Upper lobe of left lung (tissue), 6 donors: ENCODE measurements at places on chromosomes 4 and X. TPM values are rescaled to one million over a fixed set of nuclear protein-coding genes. Genes with fewer than 3 reads are reported as not detected.

DNA sequence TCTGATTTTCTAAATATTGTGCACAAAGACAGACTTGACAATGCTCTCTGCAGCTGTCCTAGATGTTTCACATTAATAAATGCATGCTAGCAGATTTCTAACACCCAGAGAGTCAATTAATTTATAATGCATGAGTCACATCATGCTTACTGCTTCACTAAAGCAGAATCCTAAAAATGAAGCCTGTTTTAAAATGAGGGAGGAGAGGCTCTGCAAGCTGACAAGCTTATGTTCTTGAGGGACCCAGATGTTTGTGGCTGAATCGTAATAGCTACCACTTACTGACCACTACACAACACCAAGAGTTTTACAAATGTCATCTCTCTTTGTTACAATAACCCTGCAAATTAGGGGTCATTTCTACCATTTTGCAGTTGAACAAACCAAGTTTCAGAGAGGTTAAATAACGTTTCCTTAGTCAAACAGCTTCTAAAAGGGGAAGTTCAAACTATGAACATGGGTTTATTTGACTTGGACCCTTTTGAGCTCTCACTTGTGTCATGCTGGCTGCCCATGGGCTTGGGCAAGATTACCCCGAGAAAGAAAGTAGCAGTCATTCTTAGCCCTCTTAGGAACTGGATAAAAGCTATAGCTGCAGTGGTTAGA is 262.7 kb upstream of the ETNPPL start:
- no peak overlapping the region for H3K4me3 ChIP-seq
- no peaks in the 10 kb centered on the region for H3K27me3 ChIP-seq

DNA sequence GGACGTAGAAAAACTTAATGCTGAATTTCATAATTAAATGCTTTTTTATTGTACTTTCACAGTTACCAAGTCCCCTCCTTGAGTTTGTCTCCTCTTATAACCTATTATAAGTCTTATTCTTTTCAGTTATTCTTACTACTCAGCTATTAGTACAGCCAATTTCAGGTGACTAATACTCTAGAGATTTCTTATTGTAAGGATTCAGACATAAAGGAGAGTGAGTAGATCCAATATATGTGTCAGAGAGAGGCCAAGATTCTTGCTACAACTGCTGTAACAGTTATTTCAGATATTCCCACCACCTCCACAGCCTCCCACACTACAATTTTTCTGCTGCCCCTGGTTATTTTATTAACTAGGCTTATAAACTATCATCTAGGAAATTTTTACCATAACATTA is 274.5 kb downstream of the GPAT3 start:
- H3K27ac ChIP-seq, result no peak overlapping the region
- DNase-seq, result no peak

GRCh38 chrX:150312931-150313330 is 50.2 kb upstream of the MAMLD1 start:
- no peaks in the 10 kb centered on the region for H3K4me1 ChIP-seq
- no peak for DNase-seq
- no peaks in the 10 kb centered on the region for H3K36me3 ChIP-seq
- no peak overlapping the region for H3K4me3 ChIP-seq

DNA sequence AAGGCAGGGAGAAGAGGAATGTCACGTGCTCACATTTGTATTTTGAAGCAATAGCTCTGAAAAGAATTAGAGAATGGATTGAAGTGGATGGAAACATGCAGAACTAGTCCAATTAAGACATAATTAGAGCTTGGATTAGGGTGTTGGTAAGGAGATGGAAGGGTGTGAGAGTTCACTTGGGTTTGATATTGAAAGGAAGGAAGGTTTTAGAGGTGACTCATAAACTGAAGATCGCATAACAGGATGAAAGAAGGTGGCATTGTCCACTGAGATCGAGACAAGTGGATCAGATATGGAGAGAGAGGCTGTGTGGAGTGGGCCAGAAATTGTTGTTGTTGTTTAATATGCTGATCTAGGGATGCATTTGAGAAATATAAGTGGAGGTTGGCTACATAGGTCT is 244.0 kb upstream of the SMIM31 start:
- no peak for DNase-seq
- no peaks in the 10 kb centered on the region for H3K36me3 ChIP-seq
- no peak overlapping the region for H3K4me3 ChIP-seq
- H3K27me3 ChIP-seq, result no peaks in the 10 kb centered on the region

- H3K27me3 ChIP-seq, result no peaks in the 10 kb centered on the region
- peaks cover 5% of the 10 kb centered on the region for H3K4me1 ChIP-seq
- peak; percentile 69 for DNase-seq
- peaks cover 24% of the 10 kb centered on the region for H3K36me3 ChIP-seq
- no peak overlapping the region for H3K4me3 ChIP-seq
Measured at GRCh38 chr4:1369479-1370079, 22.6 kb downstream of the UVSSA start.

DNA sequence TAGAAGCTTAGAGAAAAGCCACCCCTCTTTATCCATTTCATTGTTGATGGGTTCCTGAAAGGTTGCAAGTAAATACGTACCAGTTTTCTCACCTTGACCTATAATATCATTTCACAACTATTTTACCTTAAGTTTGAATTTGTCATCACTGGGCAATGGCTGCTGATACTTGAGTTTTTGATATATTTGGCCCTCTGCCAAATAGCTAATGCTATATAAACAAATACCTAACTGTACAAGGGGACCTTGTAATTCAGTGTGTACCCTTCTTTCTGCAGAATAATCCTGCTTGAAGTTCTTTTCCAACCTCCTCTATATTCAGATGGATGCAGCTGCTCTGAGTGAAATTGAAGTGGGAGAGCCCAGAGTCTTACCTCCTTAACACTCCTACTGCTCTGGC is 19.0 kb upstream of the GLUD2 start:
- H3K4me1 ChIP-seq, result no peaks in the 10 kb centered on the region
- H3K27me3 ChIP-seq, result no peaks in the 10 kb centered on the region
- DNase-seq, result no peak
- H3K27ac ChIP-seq, result no peak overlapping the region
- no peaks in the 10 kb centered on the region for H3K36me3 ChIP-seq

- DNase-seq, result no peak
- no peaks in the 10 kb centered on the region for H3K27me3 ChIP-seq
- H3K36me3 ChIP-seq, result no peaks in the 10 kb centered on the region
- no peak overlapping the region for H3K4me3 ChIP-seq
- H3K27ac ChIP-seq, result no peak overlapping the region
- no peaks in the 10 kb centered on the region for H3K4me1 ChIP-seq
Measured at GRCh38 chrX:150429594-150429993, 66.5 kb downstream of the MAMLD1 start.

DNA sequence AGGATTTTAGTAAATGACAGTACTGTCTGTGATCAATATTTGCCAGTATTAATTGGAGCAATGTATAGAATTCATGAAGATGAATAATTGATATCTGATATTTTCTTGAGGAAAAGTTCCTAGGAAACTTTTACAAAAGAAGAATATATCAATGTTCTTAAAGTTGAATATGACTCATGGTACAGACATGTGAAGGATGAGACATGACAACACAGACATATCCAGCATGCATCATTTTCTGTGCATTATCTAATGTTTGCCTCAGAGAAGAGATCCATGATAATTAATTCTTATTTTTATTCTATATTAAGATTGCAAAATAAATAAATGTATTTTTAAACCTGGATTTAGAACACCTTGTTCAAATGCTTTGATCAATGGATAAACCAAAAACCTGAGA is 452.9 kb upstream of the EPHA5 start:
- no peaks in the 10 kb centered on the region for H3K4me1 ChIP-seq
- no peak overlapping the region for H3K27ac ChIP-seq
- no peak for DNase-seq

GRCh38 chr4:40369437-40370274 is 34.5 kb downstream of the CHRNA9 start:
- H3K36me3 ChIP-seq, result no peaks in the 10 kb centered on the region
- DNase-seq, result no peak
- no peaks in the 10 kb centered on the region for H3K4me1 ChIP-seq
- no peak overlapping the region for H3K4me3 ChIP-seq
- H3K27ac ChIP-seq, result no peak overlapping the region

GRCh38 chr4:101292214-101292613 is 55.1 kb downstream of the PPP3CA start:
- H3K4me1 ChIP-seq, result peaks cover 38% of the 10 kb centered on the region
- H3K27me3 ChIP-seq, result no peaks in the 10 kb centered on the region
- H3K4me3 ChIP-seq, result no peak overlapping the region
- H3K27ac ChIP-seq, result no peak overlapping the region

- DNase-seq, result no peak
- H3K4me3 ChIP-seq, result no peak overlapping the region
- no peaks in the 10 kb centered on the region for H3K4me1 ChIP-seq
- no peak overlapping the region for H3K27ac ChIP-seq
- no peaks in the 10 kb centered on the region for H3K36me3 ChIP-seq
Measured at GRCh38 chrX:9997524-9997923, 30.4 kb downstream of the CLDN34 start.

- no peak for DNase-seq
- H3K27me3 ChIP-seq, result no peaks in the 10 kb centered on the region
- H3K36me3 ChIP-seq, result no peaks in the 10 kb centered on the region
- H3K4me3 ChIP-seq, result no peak overlapping the region
- peaks cover 3% of the 10 kb centered on the region for H3K4me1 ChIP-seq
- H3K27ac ChIP-seq, result no peak overlapping the region
Measured at GRCh38 chr4:183422962-183423631, 21.3 kb upstream of the CDKN2AIP start.

DNA sequence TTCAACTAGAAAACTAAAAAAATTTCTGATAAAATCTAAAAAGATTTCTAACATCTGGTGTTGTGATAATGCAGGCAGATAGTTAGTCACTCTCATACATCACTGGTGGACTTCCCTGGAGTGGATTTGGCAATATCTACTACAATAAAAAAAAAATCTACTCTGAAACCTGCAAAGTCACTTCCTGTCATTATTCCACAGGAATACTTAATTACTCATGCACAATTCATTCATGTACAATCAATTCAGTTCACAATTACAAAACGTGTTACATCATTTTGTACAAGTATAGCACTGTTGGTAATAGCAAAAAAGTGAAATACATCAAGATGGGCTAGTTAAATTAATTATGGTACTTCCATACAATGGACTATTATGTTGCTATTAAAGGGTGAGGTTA is 16.5 kb upstream of the RHOH start:
- H3K27me3 ChIP-seq, result no peaks in the 10 kb centered on the region
- H3K27ac ChIP-seq, result no peak overlapping the region
- H3K36me3 ChIP-seq, result no peaks in the 10 kb centered on the region
- DNase-seq, result no peak

- H3K27me3 ChIP-seq, result no peaks in the 10 kb centered on the region
- no peak overlapping the region for H3K27ac ChIP-seq
- DNase-seq, result no peak
- no peaks in the 10 kb centered on the region for H3K36me3 ChIP-seq
- no peak overlapping the region for H3K4me3 ChIP-seq
Measured at GRCh38 chr4:158346576-158346975, 136.3 kb downstream of the TMEM144 start.

DNA sequence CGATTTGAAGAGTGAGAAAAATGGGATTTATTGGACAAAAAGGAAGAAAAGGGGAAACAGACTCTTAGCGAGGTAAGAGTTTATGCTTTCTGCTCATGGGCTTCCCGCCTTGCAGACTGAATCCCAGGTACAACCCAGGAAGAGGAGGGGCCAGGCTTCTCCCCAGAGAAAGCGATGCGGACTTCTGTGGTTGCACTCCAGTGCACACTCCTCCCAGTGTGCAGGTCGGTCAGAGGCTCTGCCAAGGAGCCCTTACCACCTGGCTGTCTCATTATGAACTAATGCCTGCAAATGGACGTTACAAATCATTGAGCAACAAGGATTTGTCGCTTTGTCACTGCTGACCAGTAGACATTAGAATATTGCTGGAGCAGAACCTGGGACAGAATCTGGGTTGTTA is 39.9 kb upstream of the GLRA2 start:
- no peak overlapping the region for H3K27ac ChIP-seq
- no peak overlapping the region for H3K4me3 ChIP-seq
- no peak for DNase-seq
- H3K36me3 ChIP-seq, result no peaks in the 10 kb centered on the region

DNA sequence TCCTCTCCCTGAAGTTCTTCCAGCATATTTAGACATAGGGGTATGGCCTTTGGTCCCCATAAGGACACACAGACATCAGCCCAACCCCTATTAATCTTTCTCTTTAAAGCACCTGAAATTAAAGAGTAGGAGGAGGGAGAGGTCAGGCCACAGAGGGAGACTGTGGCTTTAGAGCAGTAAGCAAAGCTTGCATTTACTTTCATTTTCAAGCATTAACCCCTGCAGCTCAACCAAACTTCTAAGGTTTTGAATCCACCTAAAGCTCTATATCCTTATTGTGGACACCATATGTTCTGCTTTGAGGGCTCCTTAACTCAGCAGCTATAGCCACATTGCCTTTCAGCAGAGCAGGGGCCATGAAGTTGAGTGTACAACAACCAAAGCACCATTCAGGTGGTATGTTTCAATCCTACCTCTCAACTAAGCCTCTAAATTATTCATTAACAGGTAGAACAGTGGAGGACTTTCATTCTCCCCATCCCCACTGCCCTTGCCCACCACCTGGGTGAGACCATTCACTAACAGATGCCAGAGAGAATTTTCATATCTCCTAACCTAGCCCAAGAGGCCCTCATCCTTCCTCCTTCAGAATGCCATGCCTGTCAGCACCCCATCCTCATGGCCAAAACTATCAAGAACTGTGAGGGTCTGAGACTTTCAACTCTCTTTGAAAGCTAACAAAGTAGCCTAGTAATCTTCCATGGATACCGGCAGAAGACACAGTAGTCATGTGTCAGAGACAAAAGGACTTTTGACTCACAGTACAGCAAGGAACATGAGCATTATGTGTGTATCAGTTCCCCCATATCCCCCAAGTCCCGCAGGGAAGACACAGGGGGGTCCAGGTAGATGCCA is 20.8 kb downstream of the LIN54 start:
- H3K36me3 ChIP-seq, result no peaks in the 10 kb centered on the region
- H3K4me1 ChIP-seq, result no peaks in the 10 kb centered on the region
- no peak overlapping the region for H3K27ac ChIP-seq
- H3K27me3 ChIP-seq, result no peaks in the 10 kb centered on the region

Gene SULT1B1
- 7.7 TPM for total RNA-seq

Gene PGRMC2
- total RNA-seq, result 55.0 TPM

Gene SSX2
- total RNA-seq, result not detected

Gene GBA3
- 0.63 TPM for total RNA-seq

Gene F8A3
- 8.1 TPM for total RNA-seq

Gene STARD8
- total RNA-seq, result 24.6 TPM

Gene PLK4
- total RNA-seq, result 1.3 TPM

Gene RASSF6
- total RNA-seq, result 1.1 TPM

Gene RAB41
- total RNA-seq, result not detected

Gene SLC49A3
- total RNA-seq, result 37.1 TPM
